Stimulated activated CD4-positive, alpha-beta T cell treated with anti-CD3 and anti-CD28 coated beads, Interleukin-1b, Interleukin-23, amount 100 ng/mL, for 1 hour (primary cell): ENCODE measurements at places on chromosomes 3 and 15.

DNA sequence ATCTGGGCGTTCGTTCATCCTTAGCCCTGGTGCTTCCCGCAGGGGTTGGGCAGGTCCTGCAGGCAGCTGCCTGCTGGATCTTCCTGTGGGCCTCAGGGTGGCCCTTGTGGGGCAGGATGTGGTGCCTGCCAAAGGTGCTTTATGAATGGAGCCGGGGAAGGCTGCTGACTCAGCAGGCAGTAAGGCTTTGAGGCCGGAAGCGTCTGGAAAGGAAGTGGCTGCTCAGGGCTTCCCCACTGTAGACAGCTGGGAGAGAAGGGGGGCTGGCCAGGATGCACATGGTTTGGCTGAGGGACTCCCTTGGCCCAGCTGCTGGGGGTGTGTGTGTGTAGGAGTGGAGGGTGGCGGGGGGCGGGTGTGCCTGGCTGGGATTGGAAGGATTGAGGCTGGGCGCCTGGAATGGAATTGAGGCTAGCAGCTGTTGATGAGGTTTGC is 12.9 kb downstream of the CD276 start:
- peak; percentile 40 for DNase-seq

DNA sequence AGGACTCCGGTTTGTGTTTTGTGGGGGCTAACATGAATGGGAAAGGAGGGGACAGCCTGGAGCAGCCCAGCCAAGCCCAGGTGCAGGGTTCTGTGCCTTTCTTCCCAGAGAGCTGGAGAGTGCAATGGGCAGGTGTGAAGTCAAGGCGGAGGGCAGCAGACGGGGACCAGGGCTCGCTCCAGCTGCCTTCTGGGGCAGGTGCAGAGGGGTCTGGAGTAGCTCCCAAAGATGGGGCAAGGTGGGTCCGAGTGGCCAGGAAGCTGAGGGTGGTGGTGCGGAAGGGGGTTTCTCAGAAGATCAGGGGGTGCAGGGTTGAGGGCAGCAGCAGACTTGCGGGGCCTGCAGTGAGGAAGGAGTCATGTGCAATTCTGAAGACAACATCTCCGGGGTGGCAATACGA is 158.9 kb downstream of the NSMCE3 start:
- no peak for DNase-seq

DNA sequence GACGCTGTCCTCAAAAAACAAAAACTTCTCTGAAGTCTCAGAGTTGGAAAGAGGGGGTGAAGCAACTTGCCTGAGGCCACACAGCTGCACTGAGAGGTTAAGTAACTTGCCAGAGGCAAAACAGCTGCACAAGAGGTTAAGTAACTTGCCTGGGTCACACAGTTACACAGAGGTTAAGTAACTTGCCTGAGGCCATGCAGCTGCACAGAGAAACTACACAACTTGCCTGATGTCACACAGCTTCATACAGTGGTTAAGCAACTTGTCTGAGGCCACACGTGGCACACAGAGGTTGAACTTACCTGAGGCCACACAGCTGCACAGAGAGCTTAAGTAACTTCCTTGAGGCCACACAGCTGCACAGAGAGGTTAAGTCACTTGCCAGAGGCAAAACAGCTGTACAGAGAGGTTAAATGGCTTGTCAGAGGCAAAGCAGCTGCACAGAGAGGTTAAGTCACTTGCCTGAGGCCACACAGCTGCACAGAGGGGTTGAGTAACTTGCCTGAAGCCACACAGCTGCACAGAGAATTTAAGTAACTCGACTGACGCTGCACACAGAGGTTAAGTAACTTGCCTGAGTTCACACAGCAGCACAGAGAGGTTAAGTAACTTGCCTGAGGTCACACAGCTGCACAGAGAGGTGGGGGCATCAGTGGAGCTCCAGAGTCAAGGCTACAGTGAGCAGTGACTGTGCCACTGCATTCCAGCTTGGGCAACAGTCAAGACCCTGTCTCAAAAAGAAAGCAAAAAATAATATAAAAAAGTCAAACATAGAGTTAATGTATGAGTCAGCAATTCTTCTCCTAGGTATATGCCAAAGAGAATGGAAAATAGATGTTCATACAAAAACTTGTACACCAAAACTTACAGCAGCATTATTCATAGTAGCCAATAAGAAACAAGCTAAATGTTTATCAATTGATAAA is 12.0 kb upstream of the ACAD9 start:
- DNase-seq = no peak

GRCh38 chr3:114566767-114567166 is 272.9 kb downstream of the TIGIT start:
- DNase-seq = no peak

DNA sequence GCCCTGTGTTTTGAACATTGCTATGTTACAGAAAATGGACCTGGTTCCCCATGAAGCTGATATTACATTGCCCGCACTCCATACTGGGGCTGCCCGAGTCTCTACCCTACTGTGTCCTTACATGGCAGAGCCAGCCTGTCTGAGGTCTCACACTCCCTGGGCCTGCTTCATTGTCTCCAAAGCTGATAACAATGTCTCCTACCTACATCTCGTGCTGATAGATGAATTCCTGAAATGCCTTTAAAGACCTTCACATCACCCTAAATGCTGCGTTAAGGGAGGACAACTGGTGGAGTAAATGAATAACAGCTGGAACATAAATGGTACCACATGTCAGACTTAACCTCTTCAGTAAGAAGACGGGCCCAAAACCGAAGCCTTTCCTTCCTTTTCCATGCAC is 62.9 kb upstream of the PTX3 start:
- DNase-seq = no peak

DNA sequence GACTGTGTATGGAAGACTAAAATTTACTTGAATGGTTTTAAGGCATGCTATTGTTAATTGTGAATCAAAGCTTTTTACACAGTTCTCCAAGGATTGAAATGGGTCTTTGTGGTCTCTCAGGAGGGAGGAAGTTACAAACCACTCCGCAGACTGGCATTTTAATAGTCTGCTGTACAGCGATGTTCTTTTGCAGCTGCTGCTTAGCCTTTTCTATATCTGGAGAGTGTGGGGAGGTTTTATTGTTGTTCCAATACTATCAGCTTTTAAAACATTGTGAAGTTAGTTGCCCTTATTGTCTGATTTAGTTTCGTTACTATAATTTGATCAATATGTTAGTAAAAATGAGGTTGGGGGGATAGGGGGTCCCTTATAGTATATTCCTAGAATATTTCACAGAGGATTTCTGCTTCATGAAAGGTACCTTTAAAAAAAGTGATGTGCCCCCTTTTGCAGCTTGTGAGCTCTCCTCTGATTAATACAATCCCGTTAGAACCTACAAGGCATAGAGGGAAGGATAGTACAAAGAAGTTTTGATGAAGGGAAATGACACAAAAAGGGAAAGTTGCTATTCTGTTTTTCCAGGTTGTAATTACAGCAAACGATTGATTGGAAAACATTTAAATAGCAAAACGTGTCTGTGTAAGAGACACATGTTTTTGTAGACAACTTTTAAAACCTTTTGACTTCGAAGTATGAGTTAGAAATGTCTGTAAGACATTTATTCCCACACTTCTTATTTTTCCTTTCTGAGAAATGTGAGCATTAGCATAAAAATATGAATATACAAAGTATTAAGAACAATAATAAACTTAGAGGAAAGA is 158.3 kb upstream of the CGNL1 start:
- no peak for DNase-seq

DNA sequence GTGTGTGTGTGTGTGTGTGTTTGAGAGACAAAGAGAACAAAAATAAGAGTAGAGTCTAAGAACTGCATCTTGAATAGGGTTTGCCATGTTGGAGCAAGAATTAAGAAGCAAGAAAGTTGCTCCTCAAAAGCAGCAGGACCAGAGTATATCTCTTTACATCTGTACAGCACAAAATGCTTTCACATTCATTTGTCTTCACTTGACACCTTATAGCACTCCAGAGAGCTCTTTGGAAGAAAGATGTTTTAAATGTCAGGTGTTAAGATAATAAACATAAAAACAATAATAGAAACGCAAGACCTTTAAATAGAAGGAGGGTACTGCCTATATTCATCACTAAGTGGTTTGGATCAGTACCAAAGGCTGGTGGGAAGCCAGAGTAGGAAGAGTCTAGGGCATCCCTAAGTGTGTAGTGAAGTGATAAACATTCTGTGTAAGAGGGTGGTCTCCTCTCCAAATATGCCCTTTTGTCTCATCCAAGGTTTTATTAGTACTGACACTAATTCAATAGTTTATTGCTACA is 19.1 kb upstream of the LSAMP start:
- no peak for DNase-seq

DNA sequence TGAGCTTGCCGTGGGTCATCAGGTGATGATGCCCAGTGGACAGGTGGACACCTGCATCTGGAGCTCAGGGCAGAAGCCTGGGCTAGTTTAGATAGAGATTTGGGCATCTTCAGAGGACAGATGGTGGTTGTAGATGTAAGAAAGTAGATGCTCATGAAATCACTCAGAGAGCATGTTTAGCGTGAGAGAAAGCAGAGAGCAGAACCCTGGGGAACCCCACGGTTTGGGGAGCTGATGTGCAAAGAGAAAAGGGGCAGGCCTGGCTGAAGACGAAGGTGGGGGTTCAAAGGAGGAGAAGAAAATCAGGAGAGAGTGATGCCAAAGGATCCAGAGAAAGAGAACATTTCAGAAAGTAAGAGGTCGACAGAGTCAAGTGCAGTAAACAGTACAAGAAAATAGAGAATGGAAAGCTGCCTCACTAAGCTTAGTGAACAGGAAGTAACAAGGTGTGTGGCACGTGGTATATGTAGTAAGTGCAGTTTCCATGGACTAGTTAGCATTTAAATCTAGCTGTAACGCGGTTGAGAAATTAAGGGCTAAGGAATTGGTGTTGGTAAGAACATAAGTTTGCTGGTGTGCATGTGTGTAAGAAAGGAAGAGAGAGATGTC is 13.5 kb downstream of the TIGIT start:
- DNase-seq = no peak

GRCh38 chr15:34815836-34816235 is 20.5 kb upstream of the ACTC1 start:
- no peak for DNase-seq

DNA sequence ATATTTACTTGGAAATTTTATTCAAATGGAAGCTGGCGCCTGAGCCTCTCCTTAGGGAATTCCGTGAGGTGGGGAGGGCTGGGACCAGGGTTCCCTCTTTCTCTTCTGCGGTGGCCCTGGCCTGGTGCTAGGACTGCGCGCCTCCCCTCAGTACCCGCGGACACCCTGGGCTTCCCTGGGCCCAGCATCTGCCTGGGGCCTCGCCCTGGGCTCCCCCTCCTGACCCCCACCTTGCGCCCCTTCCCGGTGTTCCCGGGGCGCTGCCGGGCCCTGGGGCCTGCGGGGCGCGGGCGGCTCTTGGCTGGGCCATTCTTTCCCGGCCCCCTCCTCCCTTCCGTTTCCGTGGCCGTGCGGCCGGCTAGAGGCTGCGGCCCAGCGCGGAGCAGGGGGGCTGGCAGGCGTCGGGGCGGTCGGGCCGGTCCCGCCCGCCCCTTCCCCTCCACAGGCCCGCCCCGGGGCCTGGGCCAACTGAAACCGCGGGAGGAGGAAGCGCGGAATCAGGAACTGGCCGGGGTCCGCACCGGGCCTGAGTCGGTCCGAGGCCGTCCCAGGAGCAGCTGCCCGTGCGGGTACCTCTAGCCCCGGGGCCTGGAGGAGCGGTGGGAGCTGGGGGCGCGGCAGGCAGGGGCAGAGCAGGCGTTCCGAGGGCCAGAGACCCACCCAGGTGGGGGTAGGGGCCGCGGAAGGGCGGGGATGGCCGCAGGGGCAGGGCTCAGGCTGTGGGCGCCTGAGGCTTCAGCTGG is at the start of gene FES:
Gene FES, plus strand, starts transcription at position 529 of the 743 bp plus-strand sequence. CDS start 542 bp downstream, outside the sequence.
- DNase-seq = no peak

GRCh38 chr3:2133146-2133545 is 34.5 kb downstream of the CNTN4 start:
- DNase-seq = no peak

DNA sequence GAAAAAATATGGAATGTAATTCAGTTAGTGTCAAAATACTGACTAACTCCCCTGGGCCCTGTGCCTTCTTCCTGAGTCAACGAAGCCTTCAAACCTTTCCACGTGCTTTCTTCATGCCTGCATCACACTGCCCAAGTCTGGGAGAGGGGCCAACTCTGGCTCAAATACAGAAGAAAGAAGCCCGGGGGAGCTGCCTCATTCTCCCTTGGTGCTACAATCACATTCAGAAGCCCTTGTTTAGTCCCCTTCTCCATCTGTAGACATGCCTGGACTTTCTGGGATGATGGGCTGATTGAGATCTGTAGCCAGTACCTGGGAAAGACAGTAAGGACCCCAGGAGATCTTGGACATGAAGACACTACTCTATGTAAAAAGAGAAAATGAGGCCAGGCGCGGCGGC is 77.8 kb upstream of the GSK3B start:
- no peak for DNase-seq

DNA sequence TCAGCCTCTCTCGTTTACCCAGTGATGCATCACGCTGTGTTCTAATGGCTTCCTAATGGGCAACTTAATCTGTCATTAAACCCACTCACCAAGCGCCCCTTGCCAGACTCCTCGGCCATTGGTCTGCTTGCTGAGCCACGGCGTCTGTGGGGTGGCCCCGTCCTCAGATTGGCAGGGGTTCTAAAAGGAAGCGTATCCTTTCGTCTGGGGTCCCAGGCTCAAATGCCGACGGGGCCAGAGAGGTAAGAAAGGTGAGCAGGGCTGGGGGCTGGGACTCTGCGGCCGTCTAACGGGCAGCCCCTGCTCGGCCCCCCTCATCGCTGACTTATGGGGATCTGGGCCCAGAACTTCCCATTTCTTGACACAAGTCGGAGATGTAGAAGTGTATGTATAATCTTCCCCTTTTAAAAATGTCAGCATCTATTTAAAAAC is 315.1 kb upstream of the PROK2 start:
- DNase-seq = no peak

DNA sequence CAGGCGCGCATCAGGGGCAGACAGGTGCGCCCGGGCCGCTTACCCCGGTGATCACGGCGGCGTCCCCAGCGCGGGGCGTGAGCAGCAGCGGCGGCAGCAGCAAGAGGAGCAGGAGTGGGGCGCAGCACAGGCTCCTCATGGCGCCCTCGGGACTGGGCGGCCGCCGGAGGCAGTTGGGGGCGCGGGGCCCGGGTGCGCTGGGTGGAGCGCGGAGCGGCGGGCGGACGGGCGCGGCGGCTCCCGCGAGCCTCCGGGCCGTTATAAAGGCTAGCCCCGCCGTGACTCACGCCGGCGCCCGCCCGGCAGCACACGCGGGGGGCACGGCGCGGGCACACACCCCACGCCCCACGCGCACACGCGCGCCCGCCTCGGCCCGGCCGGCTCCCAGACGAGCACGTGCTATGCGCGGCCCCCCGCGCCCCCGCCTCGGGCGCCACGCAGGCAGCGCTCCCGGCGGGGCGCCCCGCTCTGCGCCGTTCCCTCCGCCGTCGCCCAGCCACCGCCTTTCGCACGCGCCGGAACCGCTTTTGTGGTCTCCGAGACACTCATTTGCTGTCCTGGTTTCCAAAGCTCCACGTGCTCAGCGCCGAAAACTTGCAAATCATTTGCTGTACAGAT is at the start of gene PROK2:
Gene PROK2, minus strand, starts transcription at position 235 of the 618 bp plus-strand sequence. Its CDS starts 96 bp downstream, at position 139.
- no peak for DNase-seq

DNA sequence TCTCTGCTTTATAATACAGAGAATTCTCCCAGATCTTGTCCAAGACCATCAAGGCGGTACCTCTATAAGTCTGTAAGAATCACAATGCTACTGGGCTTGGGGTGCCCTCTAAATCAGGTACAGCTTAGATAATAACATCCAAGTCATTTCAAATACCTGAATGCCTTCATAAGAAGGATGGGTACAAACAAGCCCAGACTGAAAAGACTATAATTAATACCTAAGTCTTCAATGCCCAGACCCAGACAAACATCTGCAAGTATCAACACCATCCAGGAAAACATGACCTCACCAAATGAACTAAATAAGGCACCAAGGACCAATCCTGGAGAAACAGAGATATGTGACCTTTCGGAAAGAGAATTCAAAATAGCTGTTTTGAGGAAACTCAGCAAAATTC is 65.9 kb downstream of the ZMAT3 start:
- no peak for DNase-seq
